ENCODE measurements at places on chromosomes 7 and 10.
A peak's percentile ranks its signal among the peaks of the same experiment; 100 is the strongest.

DNA sequence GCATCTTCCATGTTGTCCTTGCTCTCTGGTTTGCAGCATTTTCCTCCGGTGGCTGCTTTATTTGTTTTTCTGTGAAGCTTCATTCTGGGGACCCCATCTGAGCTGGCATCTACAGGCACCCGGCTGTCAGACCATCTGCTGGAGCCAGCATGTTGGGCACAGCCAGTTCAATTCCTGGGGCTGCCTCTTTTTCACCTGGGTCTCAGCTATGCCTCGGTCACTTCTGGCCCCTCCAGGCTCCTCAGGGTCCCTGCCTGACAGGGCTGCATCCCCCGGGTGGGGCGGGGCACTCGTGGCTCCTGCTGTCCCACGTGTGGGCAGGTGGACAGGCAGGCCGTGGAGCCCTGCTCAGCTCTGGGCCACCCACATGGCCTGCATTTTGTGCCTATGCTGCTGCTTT lies 8.1 kb downstream of the SCART1 start:
- no peak for DNase-seq

DNA sequence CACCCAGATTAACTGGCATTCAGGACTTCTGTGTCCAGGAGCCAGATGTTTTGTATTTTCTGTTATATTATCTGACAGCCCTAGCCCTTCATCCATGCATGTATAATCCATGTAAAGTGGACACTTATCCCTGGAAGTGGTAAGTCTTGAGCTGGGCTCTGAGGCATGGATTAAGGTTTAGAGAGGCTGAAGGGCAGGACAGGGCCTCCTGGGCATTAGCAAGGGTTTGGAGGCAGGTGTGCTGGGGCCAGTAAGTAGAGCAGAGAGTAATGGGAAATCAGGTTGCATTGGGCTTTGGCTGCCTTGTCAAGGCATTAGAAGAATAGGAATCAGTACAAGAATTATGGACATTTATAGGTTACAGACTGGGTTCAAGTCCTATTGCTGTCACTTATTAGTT lies 138.0 kb downstream of the DYNC1I1 start:
- no peak for DNase-seq

- DNase-seq, result no peak
Measured at GRCh38 chr10:131915990-131916766, 15.4 kb downstream of the PPP2R2D start.

GRCh38 chr7:932651-932975 lies 21.9 kb downstream of the ADAP1 start:
- DNase-seq, result no peak

- no peak for DNase-seq
Measured at GRCh38 chr10:6988654-6989053, 408.6 kb upstream of the PRKCQ start.

- DNase-seq, result no peak
Measured at GRCh38 chr10:7046615-7047014, 364.2 kb downstream of the SFMBT2 start.

- peak; percentile 13 for DNase-seq
Measured at GRCh38 chr7:18040196-18040595, 12.6 kb upstream of the PRPS1L1 start.

DNA sequence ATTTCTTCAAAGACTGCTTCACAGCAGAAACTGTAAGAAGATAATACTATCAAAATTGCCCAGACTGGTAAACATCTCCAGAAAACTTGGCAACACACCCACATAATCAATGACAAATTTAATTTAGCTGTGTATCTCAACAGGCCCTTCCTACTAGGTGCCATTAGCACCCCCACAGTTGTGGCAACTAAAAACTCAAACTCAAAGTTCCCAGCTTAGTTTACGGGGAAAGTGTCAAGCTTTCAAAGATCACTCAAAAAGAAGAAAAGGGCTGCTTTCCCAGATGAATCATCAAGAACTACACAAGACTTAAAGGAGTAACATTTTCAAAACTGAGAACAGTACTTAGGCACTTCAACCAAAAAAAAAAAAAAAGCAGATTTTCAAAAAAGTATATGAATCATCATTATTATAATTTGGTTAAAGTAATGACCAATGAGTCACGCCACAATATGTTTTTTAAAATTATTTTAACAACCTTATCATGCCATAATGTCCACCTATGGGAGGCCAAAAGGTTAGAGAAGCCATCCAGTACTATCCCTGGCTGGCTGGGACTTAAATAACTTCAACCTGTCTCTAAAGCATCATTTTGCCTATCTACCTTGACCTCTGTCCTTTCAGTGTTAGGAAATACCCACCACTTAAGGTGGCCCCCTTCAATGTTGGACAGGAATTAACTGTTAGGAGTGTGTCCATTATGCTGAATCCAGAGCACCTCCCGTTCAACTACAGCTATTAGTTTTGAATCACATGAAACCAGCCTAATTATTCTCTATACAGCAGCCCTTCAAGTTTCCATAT lies 90.8 kb downstream of the ZFAND4 start:
- peak; percentile 15 for DNase-seq

Data from fibroblast of mammary gland (primary cell).